Neural progenitor cell (in vitro differentiated cells): ENCODE measurements at places on chromosomes 16 and 17. TPM values are rescaled to one million over a fixed set of nuclear protein-coding genes. Genes with fewer than 3 reads are reported as not detected.

Gene KRT24
- total RNA-seq = not detected in 2 replicates

Gene CBX2
- 53.5 and 155 TPM in 2 replicates for total RNA-seq

Gene KRTAP3-2
- not detected in 2 replicates for total RNA-seq

Gene ATP2C2
- total RNA-seq = 0.71 TPM in 1 of 2 replicates, not detected in the other

DNA sequence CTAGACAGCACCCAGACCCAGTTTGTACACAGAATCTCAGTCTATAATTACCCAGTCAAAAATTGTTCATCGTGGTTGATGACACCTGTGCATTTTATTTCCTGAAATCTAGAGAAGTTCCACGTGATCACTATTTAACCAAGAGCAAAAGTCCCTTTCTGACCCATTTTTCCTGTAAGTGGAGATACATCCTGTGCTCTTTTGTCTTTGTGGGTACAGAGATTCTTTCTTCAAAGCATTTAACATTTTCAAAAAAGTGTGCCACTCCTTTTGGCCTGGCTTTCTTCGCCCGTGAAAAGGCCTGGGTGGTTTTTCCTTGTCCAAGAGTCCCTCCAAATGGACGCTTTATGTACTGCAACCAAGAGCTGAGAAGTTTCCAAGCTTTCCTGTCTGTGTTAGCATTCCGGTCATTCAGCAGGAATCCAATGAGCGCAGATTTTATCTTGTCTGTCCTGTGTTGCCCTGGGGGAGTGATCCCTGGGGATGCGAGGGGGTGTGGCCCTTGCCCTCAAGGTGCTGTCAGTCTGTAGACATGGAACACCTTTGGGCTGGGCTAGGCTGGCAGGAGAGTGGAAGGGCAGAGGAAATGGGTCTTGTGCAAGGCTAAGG lies 161.1 kb upstream of the CACNG5 start:
- peak; percentile 78 for DNase-seq
- no peaks in the 10 kb centered on the region for H3K4me1 ChIP-seq
- H3K4me3 ChIP-seq = no peak overlapping the region

DNA sequence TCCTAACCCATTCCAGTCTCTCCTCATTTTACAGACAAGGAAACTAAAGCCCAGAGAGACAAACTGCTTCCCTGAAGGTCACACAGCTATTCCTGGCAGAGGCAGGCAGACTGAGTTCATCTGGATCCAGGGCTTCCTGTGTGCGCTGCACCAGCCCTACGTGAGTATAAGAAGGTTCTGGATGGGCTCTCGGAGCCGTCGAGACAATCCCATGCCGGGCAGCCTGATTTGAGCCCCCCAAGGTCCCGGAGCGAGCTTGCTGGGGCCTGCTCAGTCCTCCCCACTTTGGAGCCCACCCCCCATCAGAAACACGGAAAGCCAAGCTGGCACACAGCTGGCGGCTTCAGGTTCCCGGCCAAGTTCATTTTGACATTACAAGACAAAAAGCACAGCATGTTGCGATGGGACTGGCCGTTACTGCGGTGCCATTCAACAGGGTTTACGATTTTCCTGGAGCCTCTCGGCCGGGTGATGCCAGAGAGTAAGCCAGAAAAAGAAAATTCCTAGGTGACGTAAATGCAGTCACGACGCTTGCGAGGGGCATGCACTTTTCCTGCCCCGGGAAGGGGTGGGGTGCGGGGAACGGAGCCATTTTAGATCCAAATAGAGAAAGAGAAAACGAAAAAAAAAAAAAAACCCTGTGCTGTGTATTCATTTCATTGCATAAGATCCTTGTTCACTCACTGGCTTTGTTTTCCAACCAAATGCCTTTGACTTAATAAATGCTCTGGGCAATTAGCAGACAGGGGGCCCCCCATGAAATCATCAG lies 167.1 kb upstream of the FOXF1 start:
- H3K36me3 ChIP-seq = no peaks in the 10 kb centered on the region
- H3K27ac ChIP-seq = no peak overlapping the region
- peaks cover 78% of the 10 kb centered on the region for H3K27me3 ChIP-seq

DNA sequence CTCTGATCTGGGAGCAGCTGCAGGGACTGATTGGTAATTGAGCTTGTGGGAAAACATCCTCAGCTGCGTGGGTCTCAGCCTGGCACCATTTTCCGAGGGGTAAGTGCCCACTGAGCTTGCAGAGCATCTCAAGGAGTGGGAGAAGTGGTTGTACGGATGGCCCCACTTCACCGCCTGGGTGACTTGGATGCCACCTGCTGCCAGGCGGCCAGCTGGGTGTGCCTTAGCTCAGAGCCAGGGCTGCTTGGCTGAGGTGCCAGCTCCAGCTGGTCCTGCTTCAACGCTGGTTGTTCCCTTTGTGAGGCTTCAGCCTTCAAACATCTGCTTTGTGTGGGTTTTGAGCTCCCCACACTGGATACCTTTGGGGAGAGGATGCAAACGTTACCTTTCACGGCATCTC lies 482.7 kb upstream of the EEF2KMT start:
- H3K36me3 ChIP-seq = no peaks in the 10 kb centered on the region
- H3K27ac ChIP-seq = no peak overlapping the region
- H3K4me1 ChIP-seq = no peaks in the 10 kb centered on the region
- DNase-seq = no peak
- H3K27me3 ChIP-seq = no peaks in the 10 kb centered on the region
- no peak overlapping the region for H3K4me3 ChIP-seq

- no peaks in the 10 kb centered on the region for H3K27me3 ChIP-seq
- H3K27ac ChIP-seq = no peak overlapping the region
- H3K4me1 ChIP-seq = peaks cover 10% of the 10 kb centered on the region
- no peak for DNase-seq
Observed at GRCh38 chr17:921161-921560, 58.4 kb downstream of the NXN start.

- H3K36me3 ChIP-seq = no peaks in the 10 kb centered on the region
- DNase-seq = no peak
- peaks cover 3% of the 10 kb centered on the region for H3K4me1 ChIP-seq
- peaks cover 82% of the 10 kb centered on the region for H3K27me3 ChIP-seq
- no peak overlapping the region for H3K27ac ChIP-seq
- no peak overlapping the region for H3K4me3 ChIP-seq
Observed at GRCh38 chr16:26749072-26749471, 317.7 kb upstream of the C16orf82 start.

GRCh38 chr16:31487720-31488467 lies 5.0 kb downstream of the SLC5A2 start:
- H3K4me1 ChIP-seq = peaks cover 5% of the 10 kb centered on the region
- peak; percentile 76 for DNase-seq
- H3K27me3 ChIP-seq = peaks cover 70% of the 10 kb centered on the region
- no peak overlapping the region for H3K27ac ChIP-seq
- peak overlapping the region; percentile 56 for H3K4me3 ChIP-seq

GRCh38 chr17:57035971-57036481 lies 49.0 kb upstream of the AKAP1 start:
- no peak overlapping the region for H3K4me3 ChIP-seq
- no peaks in the 10 kb centered on the region for H3K36me3 ChIP-seq
- no peak overlapping the region for H3K27ac ChIP-seq
- peaks cover 6% of the 10 kb centered on the region for H3K4me1 ChIP-seq

DNA sequence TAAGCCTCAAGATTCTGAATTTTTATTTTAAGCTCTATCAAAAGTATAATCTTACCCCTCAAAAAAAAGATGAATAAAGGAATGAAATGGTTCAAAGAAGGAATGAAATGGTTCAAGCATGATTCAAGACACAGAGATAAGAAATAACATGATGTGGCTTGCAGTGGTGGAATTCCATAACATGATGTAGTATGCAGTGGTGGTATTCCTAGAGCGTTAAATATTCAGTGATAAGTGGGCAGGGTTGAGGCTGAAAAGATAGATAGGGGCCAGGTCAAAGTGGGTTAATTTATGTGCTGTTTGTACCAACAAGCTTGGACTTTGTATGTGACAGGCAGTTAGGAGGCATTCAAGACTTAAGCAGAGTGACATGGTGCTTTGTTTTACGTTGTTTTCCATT lies 29.6 kb downstream of the TNRC6A start:
- no peak overlapping the region for H3K4me3 ChIP-seq
- no peak for DNase-seq

DNA sequence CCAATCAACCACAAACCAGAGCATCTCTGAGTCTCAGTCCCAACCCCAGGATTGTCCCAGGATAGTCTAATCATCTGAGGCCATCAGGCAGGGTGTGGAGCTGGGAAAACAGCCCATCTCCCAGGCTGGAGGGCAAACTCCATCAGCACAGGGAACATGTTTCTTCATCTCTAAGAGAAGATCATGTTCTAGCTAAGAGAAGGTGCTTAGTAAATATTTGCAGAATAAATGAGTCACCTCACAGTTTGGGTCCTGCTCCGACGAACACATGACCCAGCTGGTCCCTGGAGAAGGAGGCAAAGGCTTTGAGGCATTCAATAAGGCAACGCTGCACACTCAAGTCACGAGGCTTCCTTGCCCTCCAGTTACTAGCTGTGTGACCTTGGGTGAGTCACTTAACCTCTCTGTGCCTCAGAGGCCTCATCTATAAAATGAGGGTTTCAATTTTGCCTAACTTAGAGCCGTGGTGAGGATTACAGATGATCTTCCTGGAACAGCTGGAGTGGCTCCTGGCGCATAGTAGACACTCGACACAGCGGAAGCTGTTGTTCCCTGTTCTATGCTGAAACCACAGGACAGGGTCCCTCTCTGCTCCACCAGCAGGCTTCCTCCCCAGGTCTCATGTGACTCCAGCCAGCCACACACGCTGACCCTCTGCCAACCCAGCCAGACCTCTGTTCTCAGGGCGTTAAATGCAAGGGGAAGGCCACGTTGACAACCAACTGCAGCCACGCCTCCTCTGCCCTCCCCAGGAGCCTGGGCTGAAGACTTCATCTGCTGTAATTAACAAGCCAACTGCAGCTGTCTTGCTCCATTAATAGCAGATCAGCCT lies 10.3 kb upstream of the RPL38 start:
- no peaks in the 10 kb centered on the region for H3K36me3 ChIP-seq
- H3K4me1 ChIP-seq = no peaks in the 10 kb centered on the region
- peaks cover 12% of the 10 kb centered on the region for H3K27me3 ChIP-seq
- H3K4me3 ChIP-seq = no peak overlapping the region

- H3K4me1 ChIP-seq = no peaks in the 10 kb centered on the region
- no peaks in the 10 kb centered on the region for H3K27me3 ChIP-seq
- no peak overlapping the region for H3K4me3 ChIP-seq
- H3K27ac ChIP-seq = no peak overlapping the region
- H3K36me3 ChIP-seq = peaks cover 13% of the 10 kb centered on the region
Observed at GRCh38 chr17:8490256-8491023, 54.8 kb downstream of the NDEL1 start.

GRCh38 chr16:84175350-84176081 lies 11.3 kb downstream of the TAF1C start:
- no peak overlapping the region for H3K4me3 ChIP-seq
- no peaks in the 10 kb centered on the region for H3K27me3 ChIP-seq
- no peak overlapping the region for H3K27ac ChIP-seq
- no peaks in the 10 kb centered on the region for H3K4me1 ChIP-seq
- DNase-seq = peak; percentile 79

GRCh38 chr17:32916134-32916533 lies 11.8 kb upstream of the TMEM98 start:
- peaks cover 8% of the 10 kb centered on the region for H3K4me1 ChIP-seq
- no peak overlapping the region for H3K4me3 ChIP-seq
- no peaks in the 10 kb centered on the region for H3K36me3 ChIP-seq
- H3K27ac ChIP-seq = no peak overlapping the region

DNA sequence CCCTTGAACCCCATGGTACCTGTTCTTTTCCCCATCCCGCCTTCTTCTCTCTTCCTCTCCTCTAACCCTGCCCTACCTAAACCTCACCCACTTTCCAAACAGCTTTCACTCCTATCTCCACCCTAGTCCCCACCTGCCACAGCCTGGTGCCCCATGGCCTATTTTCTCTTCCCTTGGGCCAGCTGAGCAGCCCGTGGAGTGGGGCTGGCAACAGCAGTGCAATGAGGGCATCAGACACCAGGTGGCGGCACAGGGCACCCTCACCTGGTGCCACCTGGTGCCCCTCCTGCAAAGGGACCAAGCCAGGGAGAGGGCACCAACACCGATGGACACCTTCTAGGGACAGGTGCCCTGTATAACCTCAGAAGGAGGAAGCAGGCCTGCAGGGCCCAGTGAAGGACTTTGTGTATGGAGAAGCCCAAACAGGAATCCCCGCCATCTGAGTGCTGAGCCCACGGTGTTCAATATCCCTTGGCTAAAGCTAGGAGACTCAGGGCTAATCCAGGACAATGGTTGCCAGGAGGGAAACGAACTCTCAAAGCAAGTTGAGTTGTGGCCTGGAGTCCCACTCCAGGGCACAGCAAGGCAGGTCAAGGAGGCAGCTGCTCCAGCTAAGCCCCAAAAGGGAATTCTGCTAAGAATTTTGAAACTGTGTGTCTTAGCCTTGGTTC lies 4.0 kb upstream of the ABCC3 start:
- no peaks in the 10 kb centered on the region for H3K36me3 ChIP-seq
- no peak overlapping the region for H3K27ac ChIP-seq
- peaks cover 28% of the 10 kb centered on the region for H3K4me1 ChIP-seq

DNA sequence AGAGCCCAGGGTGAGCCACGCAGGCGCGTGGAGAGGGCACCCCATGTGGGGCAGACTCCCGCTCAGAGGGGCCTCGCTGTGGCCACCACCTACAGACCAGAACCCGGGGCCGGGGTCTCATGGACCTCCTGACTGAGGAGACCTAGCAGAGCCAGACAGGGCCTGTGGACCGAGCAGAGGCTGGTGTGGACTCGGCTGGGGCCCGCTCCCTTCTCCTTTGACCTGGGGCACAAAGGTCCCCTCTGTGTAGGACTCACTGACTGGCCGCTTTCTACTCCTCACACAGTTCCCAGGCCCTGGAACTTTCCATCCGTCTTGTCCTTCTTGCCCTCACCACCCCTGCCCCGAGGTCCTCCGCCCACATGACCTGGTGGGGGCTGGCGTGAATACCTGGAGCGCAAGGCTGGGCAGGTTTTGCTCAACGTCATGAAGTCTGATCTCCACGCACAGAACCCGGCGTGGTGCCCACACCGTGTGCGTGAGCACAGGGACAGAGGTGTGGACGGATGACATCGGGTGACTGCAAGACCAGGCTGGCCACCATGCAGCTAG lies 44.7 kb upstream of the ACSF3 start:
- DNase-seq = no peak
- no peak overlapping the region for H3K27ac ChIP-seq
- no peaks in the 10 kb centered on the region for H3K36me3 ChIP-seq
- H3K4me3 ChIP-seq = no peak overlapping the region
- H3K4me1 ChIP-seq = peaks cover 6% of the 10 kb centered on the region
- no peaks in the 10 kb centered on the region for H3K27me3 ChIP-seq

GRCh38 chr17:10622617-10623485 lies 34.3 kb downstream of the MYH3 start:
- no peaks in the 10 kb centered on the region for H3K36me3 ChIP-seq
- no peak overlapping the region for H3K4me3 ChIP-seq
- no peaks in the 10 kb centered on the region for H3K4me1 ChIP-seq
- H3K27ac ChIP-seq = no peak overlapping the region
- H3K27me3 ChIP-seq = no peaks in the 10 kb centered on the region

- no peak overlapping the region for H3K4me3 ChIP-seq
- no peak for DNase-seq
- H3K36me3 ChIP-seq = no peaks in the 10 kb centered on the region
- H3K27me3 ChIP-seq = no peaks in the 10 kb centered on the region
- H3K27ac ChIP-seq = no peak overlapping the region
Observed at GRCh38 chr17:1571341-1571704, 8.7 kb upstream of the PITPNA start.
